ENCODE measurements at places on chromosomes 5 and 9.

DNA sequence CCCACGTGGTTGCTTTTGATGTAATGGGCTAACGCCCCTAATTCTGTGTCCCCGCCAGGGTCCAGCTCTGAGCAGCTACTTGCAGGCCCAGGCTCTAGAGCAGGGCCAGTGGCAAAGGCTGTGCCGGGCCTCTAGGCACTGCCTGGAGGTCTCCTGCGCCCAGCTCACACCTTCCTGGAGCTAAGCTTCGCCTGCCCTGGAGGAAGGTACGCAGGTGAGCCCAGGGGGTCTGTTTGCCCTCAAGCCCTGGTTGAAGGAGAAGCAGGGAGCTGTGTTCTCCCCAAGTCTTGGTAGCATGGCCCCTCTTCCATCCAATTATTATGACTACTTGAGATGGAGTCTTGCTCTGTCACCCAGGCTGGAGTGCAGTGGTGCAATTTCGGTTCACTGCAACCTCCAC, 5.2 kb upstream of the LMX1B start:
- DNase-seq = no peak

DNA sequence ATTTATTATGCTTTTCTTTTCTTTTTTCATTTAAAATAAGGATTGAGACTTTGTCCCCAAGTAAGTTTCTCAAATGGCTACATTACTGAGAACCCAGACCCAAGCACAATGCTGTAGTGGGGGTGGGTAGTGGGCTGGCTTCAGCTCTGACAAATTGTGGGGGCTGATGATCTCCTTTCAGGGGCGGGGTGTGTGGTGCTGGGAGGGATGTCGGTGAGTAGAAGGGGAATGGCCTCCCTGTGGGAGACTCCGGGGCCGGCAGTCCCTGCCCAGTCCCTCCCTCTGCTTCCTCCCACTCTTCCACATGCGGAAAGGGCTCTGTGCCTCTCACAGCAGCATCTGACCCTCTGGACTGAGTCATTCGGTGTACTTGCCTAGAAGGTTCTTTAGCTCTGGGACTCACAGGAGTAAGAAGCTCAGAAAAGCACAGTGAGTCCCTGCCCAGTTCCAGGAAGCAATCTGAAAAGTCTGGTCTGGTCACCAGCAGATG, 14.3 kb downstream of the CD180 start:
- peak; percentile 41 for DNase-seq

DNA sequence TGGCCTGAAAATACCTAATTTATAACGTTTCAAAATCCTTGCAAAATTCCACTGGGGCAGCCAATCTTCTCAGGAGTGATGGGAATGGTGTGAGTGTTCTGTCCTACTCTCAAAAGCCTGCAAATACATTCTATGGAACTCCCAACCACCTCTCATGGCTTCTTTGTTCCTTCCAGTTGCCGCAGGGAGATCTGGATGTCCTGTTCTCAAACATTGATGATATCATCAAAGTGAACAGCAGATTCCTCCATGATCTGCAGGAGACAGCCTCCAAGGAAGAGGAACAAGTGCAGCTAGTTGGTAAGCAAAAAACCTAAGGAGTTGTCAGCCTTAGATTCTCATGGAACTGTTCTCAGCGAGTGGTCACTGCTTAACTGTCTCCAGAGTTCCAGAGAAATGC, 19.6 kb downstream of the ARHGEF37 start:
- DNase-seq = no peak

DNA sequence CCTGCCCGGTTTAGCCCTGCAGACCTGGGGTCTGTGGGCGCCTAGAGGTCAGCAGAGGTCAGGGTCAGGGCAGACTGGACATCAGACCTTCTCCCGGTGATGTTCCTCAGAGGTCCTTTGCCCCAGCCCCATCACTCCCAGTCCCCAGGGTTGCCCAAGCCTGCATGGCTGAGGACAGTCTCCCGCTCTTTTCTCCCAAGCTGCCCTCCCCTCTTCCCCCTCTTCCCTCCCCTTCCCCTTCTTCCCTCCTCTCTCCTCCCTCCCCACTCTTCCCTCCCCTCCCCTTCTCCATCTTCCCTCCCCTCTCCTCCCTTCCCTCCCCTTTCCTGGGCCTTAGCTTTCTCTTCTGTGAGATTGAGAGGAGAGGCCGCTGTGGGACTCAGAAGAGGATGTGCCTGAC, 10.4 kb downstream of the LHX3 start:
- DNase-seq = no peak

DNA sequence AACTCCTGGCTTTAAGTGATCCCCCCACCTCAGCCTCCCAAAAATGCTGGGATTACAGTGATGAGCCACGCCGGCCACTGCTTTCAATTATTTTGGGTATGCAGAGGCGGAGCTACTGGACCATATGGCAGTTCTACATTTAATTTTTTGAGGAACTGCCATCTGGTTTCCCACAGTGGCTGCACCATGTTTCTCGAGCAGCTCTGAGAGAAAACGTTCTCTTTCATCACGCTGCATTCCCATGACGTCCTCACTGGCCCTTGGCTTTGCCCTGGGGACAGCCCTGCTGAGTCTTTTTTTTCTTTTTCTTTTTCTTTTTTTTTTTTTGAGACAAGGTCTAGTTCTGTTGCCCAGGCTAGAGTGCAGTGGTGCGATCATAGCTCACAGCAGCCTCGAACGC, 35.5 kb upstream of the GRHPR start:
- DNase-seq = no peak

DNA sequence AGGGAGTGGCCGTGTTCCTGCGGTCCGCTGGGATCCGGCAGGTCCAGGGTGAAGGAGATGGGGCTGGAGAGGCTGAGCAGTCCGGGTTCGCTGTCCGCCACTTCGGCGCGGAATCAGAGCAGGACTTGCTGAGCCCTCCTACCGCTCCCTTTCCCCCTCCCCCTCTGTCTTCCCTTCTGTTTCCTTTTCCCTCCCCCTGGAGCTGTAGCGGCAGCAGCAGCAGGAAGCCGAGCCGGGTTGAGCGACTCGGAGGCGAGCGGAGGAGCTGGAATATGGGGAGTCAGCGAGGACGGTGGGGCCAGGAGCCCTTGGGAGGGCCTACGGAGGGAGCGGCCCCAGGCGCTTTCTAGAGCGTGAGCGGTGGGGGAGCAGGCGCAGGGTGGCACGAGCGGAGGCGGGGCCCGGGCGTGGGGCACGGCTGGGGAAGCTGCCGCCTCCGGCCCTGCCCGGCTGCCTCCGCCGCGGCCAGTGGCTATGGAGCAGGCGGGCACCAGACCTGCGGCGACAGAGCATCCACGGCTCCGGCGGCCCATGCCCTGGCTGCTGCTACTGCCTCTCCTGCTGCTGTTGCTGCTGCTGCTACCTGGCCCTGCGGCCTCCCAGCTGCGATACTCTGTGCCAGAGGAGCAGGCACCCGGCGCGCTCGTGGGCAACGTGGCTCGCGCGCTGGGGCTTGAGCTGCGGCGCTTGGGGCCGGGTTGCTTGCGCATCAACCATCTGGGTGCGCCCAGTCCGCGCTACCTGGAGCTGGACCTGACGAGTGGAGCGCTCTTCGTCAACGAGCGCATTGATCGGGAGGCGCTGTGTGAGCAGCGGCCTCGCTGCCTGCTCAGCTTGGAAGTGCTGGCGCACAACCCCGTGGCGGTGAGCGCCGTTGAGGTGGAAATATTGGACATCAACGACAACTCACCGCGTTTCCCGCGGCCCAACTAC, at the start of gene PCDHAC2:
PCDHAC2 (plus strand) TSS at position 184 of the 933 bp plus-strand sequence; CDS start at position 475, 291 bp downstream.
- no peak for DNase-seq

- DNase-seq = no peak
Observed at GRCh38 chr5:159040181-159040580, 59.5 kb downstream of the EBF1 start.

DNA sequence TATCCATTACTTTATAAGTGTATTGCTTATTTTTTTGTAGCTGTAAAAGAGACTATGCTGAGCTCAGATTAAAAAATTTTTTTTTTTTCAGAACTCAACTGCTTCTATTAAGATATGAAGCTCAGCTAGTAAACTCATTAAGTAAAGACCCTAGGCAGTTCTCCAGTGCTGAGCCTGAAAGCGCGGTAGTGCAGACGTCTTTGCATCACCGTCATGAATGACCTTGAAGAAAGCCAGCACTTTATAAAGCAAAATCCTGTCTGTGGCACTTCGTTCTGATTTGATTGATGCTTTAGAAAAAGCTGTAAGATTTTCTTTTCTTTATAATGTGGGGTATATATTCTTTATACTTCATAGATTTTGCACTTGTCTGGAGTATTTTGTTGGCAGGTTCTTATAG, 105.7 kb downstream of the ATG10 start:
- no peak for DNase-seq

DNA sequence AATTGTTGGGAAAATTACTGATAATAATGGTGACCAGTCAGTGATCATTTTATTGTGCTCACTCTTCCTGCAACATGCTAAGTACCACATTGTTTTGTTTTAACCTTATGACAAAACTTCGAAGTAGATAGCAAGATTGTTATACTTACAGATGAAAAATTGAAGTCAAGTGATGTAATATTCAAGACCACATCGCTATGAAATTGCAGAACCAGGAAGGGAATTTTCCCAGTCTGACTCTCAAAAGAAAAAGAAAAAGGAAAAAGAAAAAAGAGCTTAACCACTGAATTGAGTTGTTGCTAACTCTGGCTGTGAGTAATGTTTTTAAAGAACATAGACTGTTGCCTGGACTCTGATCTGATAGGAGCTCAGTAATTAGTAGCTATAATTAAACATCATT, 170.6 kb upstream of the HAPLN1 start:
- DNase-seq = no peak

DNA sequence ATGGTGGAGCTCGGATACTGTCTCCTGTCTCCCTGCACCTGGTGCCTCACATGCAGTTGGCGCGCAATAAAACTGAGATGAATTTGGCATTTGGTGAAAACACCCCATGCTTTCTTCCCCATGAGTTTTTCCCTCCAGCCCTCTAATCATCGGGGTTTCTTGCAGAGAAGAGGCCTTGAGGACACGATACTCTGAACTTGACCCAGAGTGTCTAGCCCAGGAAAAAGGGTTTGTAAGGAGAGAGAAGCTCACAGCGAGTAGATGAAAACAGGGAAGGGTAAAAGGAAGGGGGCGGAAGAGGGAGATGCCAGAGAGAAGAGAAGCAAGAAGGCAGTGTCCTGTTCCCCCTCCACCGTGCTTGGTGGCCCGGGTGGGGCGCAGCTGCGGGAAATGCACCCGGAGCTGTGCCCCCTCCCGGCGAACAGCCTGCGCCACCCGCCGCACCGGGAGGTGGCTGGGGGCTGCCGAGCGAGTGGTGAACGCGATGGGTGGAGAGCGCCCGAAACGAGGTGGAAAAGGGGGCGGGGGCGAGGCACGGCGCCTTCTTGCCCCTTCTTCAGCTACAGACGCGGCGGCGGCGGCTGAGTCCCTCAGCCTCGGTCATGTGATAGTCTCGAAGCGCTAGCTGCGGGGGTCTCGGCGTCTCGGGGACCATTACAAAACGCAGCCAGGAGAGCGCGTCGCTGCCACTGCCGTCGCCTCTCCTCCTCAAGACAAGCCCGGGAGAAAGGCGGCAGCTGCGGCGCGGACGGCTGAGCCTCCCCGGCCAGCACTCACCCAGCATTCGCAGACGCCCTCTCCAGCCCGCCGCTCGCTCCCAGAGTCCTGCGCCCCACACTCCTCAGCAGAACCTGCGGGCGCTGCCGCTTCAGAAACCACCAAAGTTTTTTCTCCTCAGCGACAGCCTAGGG, 1.1 kb upstream of the FOXB2 start:
- no peak for DNase-seq

DNA sequence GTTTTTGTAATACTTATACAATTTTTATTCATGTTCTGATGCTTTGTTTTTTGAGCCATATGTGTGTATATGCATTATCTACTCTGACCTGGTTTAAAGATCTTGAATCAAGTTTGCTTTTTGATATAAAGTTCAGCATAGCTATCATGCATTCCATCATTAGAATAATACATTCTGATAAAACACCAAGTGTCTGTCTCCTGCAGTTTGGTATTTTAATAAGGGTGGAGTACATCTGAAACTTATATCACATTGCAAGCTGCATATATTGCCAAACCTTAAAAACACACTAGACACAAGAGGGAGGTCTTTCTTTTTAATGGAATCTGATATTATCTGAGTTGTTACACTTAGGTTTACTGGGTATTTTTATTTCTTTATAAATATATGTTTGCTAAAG, 102.8 kb upstream of the ADAMTSL1 start:
- DNase-seq = no peak

- DNase-seq = no peak
Observed at GRCh38 chr5:2666081-2666480, 85.4 kb downstream of the IRX2 start.

DNA sequence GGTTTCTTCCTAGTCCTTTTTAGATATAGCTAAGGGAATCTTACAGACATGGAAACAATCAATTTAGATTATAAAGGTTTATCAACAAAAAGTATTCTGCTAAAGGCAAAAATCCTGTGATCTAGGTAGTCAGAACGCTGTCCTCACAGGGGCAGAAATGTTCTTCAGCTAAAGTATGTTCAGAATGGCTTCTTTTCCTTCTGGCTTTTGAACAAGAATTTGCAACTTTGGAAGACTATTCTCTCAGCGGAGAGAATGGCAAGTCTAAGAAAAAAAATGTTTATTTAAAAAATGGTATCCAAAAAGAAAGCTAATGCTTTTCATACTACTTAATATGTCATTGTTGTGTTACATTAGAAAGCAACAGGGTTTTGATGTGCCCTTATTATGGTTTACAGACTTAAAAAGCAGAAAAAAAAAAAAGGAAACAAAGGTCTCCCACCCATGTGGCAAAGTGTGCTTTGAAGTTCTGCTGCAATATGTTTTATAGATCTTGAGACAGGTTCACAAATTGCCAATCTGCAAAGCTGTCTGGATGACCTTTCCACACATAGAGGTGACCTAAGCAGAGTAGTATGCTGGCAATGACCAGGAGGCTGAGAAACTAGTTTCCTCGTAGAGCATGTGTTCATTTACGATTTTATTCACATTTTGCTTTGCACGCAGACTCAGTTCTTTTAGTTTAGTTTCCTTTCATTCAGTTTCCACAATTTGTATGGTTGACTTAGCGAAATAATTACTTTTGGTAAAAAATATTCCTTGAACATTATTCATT, 45.1 kb upstream of the PJA2 start:
- peak; percentile 62 for DNase-seq

DNA sequence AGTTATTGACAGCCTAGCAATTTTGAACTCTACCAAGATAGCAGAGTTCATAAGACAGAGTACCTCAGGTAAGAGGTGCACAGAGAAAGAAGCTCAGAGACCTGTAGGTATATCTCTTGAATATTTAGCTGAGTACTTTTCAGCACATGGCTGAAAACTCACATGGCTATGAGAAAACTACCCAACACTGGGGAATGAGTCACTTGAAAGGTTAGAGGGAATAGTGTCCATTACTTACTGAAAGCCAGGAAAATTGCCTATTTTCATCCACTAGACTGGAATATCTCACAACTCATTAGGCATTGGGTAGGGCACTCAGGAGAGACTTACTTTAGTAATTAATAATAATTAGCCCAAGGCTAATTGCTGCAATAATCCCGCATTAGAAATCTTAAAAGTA, 8.3 kb downstream of the TSLP start:
- DNase-seq = no peak

DNA sequence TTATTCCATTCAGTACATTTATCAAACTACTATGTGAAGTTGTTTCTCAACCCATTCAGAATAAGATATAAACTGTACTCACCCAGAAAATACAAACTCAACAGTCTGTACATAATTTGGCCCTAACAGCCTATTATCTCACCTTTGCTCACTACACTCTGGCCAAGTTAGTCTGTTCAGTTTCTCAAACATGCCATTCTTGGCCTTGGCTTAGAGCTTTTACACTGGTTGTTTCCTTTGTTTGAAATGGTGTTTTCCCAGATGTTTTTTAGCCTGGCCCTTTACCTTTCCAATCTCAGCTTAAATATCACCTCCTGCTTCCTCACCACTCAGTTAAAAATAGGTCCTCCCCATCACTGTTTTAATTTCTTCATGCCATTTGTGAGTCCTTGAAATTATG, 13.6 kb downstream of the CDC42SE2 start:
- DNase-seq = no peak

GRCh38 chr9:113579283-113580040, 115.9 kb downstream of the RGS3 start:
- DNase-seq = no peak
